Activated naive CD8-positive, alpha-beta T cell treated with anti-CD3 and anti-CD28 coated beads for 36 hours (primary cell): ENCODE measurements at places on chromosomes 12 and 14.

- no peaks in the 10 kb centered on the region for H3K36me3 ChIP-seq
- DNase-seq, result no peak
- no peaks in the 10 kb centered on the region for H3K4me1 ChIP-seq
- no peak overlapping the region for H3K27ac ChIP-seq
- H3K27me3 ChIP-seq, result no peaks in the 10 kb centered on the region
These were observed 209.4 kb upstream of the PLXNC1 start for GRCh38 chr12:93938931-93939330.

- DNase-seq, result peak; percentile 79
- H3K27ac ChIP-seq, result peak overlapping the region; percentile 81
These were observed 10.7 kb downstream of the STAC3 start for GRCh38 chr12:57240066-57240921.

GRCh38 chr14:41605550-41606281 is 960 bp upstream of the LRFN5 start:
- no peak overlapping the region for H3K27ac ChIP-seq
- peaks cover 74% of the 10 kb centered on the region for H3K27me3 ChIP-seq
- no peak for DNase-seq
- H3K4me1 ChIP-seq, result peaks cover 28% of the 10 kb centered on the region

DNA sequence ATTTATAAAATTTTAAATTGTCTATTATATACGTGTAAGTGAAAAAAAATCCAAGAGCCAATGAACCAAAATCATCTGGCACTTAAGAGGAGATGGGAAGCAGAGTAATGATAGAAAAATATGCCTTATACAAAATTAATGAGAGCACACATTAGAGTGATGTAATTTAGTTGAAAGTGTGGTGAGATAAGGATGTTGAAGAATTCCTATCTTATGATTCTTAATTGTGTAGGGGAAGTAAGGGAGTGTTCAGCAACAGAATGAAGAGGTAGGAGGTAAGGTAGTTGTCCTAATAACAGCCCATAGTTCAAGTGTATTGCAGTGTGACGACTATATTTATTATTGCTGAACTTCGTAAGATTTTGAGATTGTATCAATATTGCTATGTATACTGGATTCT is 843.4 kb upstream of the FLRT2 start:
- no peaks in the 10 kb centered on the region for H3K27me3 ChIP-seq
- H3K27ac ChIP-seq, result no peak overlapping the region
- H3K4me3 ChIP-seq, result no peak overlapping the region
- no peak for DNase-seq
- H3K4me1 ChIP-seq, result no peaks in the 10 kb centered on the region

DNA sequence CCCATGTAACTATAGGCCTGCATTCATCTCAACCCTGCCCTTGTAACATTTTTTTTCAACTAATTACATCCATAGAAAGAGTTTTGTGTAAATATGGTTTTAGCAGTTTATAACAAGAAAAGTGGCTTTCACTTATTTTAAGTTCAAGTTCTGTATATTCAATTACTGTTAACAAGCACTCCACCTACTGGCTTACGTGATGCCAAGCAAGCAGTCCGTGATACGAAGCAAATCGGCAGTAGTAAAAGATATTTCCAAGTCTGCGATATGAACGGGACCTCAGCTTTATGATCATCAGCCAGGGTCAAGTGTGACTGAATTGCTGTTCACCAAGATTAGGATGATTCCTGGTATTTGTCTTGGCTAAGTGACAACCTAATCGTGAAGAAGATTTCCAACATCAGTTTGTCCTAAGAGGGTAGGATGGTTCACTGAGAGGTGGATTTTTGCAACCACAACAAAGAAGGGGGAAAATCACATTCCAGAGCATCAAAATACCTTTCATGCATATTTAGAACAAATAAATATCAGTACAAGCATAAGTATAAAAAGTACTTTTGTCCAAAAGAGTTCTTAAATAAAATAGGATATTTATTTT is 456.2 kb downstream of the FOXG1 start:
- no peaks in the 10 kb centered on the region for H3K4me1 ChIP-seq
- no peaks in the 10 kb centered on the region for H3K27me3 ChIP-seq
- no peak for DNase-seq
- no peak overlapping the region for H3K4me3 ChIP-seq
- no peak overlapping the region for H3K27ac ChIP-seq

GRCh38 chr12:32124637-32125036 is 18.0 kb downstream of the BICD1 start:
- H3K4me3 ChIP-seq, result no peak overlapping the region
- DNase-seq, result no peak
- peaks cover 7% of the 10 kb centered on the region for H3K4me1 ChIP-seq
- no peak overlapping the region for H3K27ac ChIP-seq
- H3K36me3 ChIP-seq, result no peaks in the 10 kb centered on the region
- H3K27me3 ChIP-seq, result no peaks in the 10 kb centered on the region

GRCh38 chr12:123083661-123084571 is 67.0 kb downstream of the PITPNM2 start:
- no peak overlapping the region for H3K27ac ChIP-seq
- DNase-seq, result no peak
- no peaks in the 10 kb centered on the region for H3K36me3 ChIP-seq
- H3K27me3 ChIP-seq, result no peaks in the 10 kb centered on the region
- H3K4me1 ChIP-seq, result peaks cover 14% of the 10 kb centered on the region

- H3K27ac ChIP-seq, result no peak overlapping the region
- DNase-seq, result peak; percentile 32
- peaks cover 11% of the 10 kb centered on the region for H3K4me1 ChIP-seq
- H3K36me3 ChIP-seq, result no peaks in the 10 kb centered on the region
These were observed 10.7 kb upstream of the FKBP4 start for GRCh38 chr12:2783936-2784600.

DNA sequence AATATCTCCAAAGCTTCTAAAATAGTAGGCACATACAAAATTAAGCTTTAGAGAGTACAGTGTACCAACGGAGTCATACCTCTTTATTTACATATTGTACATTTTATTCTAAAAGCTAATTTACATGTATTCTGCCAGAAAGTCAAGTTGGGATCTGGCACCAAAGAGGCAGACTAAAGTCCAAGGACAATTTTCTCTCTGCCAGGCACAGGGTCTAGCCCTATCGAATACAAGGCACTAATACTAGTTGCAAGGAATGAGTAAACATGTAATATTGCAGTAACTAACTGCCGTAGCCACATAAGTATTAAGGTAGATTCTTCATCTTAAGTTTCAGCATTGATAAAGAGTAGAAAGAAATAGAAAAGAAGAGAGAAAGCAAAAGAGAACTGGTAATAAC is 93.9 kb downstream of the RPS6KA5 start:
- H3K27ac ChIP-seq, result no peak overlapping the region
- H3K4me3 ChIP-seq, result no peak overlapping the region
- peaks cover 38% of the 10 kb centered on the region for H3K36me3 ChIP-seq
- no peak for DNase-seq
- no peaks in the 10 kb centered on the region for H3K27me3 ChIP-seq
- H3K4me1 ChIP-seq, result peaks cover 39% of the 10 kb centered on the region

DNA sequence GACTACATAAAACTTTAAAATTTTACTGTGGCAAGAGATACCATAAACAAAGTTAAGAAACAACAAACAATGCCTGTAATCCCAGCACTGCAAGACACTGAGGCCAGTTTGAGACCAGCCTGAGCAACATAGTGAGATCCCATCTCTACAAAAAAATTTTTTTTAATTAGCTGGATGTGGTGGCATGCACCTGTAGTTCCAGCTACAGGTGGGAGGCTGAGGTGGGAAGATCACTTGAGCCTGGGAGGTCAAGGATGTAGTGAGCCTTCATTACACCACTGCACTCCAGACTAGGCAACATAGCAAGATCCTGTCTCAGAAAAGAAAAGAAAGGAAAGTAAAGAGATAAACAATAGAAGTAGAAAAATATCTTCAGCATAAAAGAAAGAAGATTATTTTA is 3.3 kb upstream of the TEX52 start:
- no peaks in the 10 kb centered on the region for H3K27me3 ChIP-seq
- H3K36me3 ChIP-seq, result peaks cover 24% of the 10 kb centered on the region

DNA sequence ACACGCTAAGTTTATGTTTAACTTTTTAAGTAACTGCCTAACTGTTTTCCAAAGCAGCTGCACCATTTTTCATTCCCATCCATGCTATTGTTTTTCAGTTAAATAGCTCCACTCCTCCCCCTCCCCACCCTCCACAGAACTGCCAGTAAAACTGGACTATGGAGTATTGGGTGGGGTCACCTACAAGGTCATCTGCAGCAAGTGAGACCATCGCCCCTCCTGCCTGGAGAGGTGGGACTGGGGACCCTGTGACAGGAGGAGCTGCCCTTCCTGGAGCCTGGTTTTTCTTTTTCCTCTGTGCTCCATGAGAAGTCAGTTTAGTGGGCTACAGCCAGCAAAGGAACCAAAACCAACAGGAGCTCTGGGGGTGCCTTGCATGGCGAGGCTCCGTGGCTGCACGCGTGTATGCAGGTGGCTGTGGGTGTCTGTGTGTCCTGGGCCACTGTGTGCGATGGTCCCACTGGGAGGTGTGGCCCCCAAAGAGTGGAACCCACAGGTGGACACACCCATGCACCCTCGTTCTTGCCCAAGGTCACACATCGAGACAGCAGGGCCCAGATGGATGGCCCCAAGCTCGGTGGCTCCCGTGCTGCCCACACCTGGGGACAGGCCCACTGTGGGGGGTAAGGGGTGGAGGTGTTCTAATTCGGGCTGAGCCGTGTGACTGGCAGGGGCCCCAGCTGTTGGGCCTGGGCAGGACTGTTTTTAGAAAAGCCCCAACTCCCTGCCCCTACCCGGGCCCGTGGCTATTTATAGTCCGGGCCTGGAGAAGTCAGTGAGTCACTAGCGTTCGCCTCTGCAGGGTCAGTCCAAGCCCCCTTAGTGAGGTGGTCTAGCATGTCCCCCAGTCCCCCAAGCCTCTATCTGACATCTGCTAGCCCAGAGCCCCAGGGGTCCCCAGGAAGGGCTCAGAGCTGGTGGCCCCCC is 2.3 kb upstream of the ADSS1 start:
- H3K27me3 ChIP-seq, result no peaks in the 10 kb centered on the region
- no peak overlapping the region for H3K27ac ChIP-seq
- H3K36me3 ChIP-seq, result no peaks in the 10 kb centered on the region
- no peak overlapping the region for H3K4me3 ChIP-seq
- no peaks in the 10 kb centered on the region for H3K4me1 ChIP-seq
- DNase-seq, result no peak

GRCh38 chr14:101709962-101710931 is 51.3 kb upstream of the PPP2R5C start:
- H3K36me3 ChIP-seq, result no peaks in the 10 kb centered on the region
- no peaks in the 10 kb centered on the region for H3K27me3 ChIP-seq
- no peak overlapping the region for H3K27ac ChIP-seq
- no peak overlapping the region for H3K4me3 ChIP-seq
- DNase-seq, result no peak
- H3K4me1 ChIP-seq, result peaks cover 27% of the 10 kb centered on the region

GRCh38 chr12:52045794-52046199 is 5.4 kb upstream of the NR4A1 start:
- H3K27me3 ChIP-seq, result no peaks in the 10 kb centered on the region
- peaks cover 24% of the 10 kb centered on the region for H3K36me3 ChIP-seq
- no peak overlapping the region for H3K27ac ChIP-seq
- DNase-seq, result no peak
- H3K4me3 ChIP-seq, result no peak overlapping the region

DNA sequence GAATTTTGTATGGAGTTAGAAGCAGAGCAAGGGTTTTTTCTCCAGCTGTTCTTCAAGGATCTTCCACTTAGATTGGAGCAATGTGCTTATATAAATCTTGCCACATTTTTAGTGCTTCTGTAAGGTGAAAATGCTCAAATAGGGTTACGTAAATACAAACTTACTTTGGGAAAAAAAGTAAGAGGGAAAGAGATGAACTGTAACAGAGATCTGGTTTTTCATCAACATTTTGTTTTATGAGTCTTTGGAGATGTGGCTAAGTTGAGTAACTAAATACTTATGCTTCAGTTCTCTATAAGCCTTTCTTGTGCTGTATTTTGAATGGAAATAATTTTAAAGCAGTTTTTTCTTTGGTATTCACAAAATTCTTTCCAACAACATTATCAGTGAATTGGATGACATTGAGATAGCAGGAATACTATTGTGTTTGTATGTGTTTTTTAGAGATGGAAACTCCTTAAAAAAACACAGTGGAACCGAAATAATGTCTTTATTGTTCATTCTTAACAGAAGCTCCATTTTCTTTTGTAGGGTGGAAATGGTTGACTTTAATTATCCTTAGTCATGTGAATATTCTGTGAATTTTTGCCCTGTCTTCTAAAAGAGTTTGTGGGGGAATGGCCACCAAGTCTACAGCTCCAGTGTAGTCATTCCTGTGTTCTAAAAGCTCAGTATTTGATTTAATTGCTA is 45.7 kb downstream of the NPAS3 start:
- H3K4me1 ChIP-seq, result no peaks in the 10 kb centered on the region
- no peak overlapping the region for H3K27ac ChIP-seq
- no peaks in the 10 kb centered on the region for H3K36me3 ChIP-seq
- no peak overlapping the region for H3K4me3 ChIP-seq

GRCh38 chr14:93533437-93533836 is 102.7 kb downstream of the UNC79 start:
- H3K4me1 ChIP-seq, result no peaks in the 10 kb centered on the region
- H3K27ac ChIP-seq, result no peak overlapping the region
- peaks cover 27% of the 10 kb centered on the region for H3K27me3 ChIP-seq
- H3K4me3 ChIP-seq, result no peak overlapping the region

- no peaks in the 10 kb centered on the region for H3K4me1 ChIP-seq
- no peaks in the 10 kb centered on the region for H3K27me3 ChIP-seq
- H3K36me3 ChIP-seq, result no peaks in the 10 kb centered on the region
- no peak overlapping the region for H3K27ac ChIP-seq
These were observed 280.5 kb downstream of the PCNX1 start for GRCh38 chr14:71187633-71188356.

DNA sequence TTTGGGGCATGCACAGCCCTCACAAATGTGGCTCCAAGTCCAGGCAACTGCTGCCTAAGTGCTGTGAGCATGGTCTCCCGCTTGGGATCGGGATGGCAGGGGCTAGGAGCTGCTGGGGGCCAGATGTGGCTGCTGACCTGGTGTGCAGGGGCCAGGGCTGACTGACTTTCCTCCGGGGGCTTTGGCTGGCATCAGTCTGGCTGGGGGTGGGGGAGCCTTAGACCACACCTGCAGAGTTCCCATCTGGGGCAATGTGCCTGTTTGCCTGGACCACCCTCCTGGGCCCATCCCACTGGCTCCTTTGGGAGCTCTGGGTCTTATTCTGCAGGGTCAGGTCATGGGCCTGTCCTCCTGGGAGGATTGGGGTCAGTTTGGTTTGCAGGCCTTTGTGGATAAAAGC is 90.5 kb downstream of the TSPAN9 start:
- peaks cover 5% of the 10 kb centered on the region for H3K27me3 ChIP-seq
- peaks cover 2% of the 10 kb centered on the region for H3K4me1 ChIP-seq
- DNase-seq, result no peak
- H3K27ac ChIP-seq, result no peak overlapping the region

DNA sequence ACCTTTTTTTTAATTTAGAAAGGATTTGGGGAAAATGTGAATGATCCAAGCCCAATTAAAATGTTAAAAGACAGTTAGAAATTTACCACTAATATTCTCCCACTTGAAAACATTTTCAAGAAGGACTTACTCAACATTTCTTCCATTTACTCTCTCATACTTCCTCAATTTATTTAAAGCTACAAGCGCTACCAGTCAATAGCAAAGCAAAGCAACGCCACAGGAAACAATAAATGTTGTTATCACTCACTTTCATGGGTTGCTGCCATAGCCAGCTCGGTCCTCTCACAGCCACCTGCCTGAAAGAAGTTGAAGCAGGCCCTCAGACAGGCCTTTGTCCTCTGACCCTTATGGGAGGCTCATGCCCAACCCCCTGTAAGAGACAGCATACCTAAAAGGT is 6.0 kb upstream of the SOS2 start:
- no peak overlapping the region for H3K27ac ChIP-seq
- no peak for DNase-seq
- H3K27me3 ChIP-seq, result no peaks in the 10 kb centered on the region
- H3K4me3 ChIP-seq, result no peak overlapping the region

GRCh38 chr14:38704220-38704619 is 398.8 kb downstream of the SEC23A start:
- H3K36me3 ChIP-seq, result no peaks in the 10 kb centered on the region
- DNase-seq, result no peak
- H3K4me1 ChIP-seq, result no peaks in the 10 kb centered on the region
- no peak overlapping the region for H3K4me3 ChIP-seq
- no peak overlapping the region for H3K27ac ChIP-seq
